ENCODE measurements at places on chromosomes 7 and 10.

DNA sequence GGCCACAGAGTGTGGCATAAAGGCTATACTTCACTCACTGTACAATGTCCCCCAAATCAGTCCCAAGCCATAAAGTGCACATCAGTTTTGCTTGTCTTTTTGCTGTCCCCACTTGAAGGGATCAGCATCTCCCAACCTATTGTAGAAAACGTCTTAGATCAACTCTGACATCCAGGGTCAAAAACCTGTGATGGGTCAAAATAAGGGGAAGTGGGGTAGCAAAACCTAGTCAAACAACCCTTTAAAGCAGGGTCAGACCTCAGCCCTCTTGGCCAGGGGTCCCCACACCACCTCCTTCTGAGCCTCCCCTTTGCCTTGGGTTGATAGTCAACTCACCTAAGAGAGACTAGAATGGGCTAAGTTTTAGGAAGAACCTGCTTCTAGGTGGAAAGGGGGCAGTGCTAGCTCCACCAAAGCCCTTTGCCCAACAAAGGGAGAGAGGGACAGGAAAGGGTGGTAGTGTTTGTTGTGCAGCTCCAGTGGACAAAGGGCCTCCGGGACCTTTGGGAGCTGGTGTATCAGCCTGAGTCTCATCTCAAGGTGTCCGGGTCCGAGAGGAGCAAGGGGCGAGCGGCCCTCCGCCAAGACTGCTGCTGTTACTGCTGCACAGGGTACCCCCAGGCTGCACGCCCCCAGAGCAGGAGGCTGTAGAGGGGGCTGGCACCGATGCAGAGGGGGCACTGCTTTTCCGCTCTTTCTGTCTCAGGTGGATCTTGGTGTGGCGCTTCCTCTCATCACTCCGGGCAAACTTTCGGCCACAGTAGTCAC lies 3.3 kb downstream of the EGR2 start:
- DNase-seq = no peak

DNA sequence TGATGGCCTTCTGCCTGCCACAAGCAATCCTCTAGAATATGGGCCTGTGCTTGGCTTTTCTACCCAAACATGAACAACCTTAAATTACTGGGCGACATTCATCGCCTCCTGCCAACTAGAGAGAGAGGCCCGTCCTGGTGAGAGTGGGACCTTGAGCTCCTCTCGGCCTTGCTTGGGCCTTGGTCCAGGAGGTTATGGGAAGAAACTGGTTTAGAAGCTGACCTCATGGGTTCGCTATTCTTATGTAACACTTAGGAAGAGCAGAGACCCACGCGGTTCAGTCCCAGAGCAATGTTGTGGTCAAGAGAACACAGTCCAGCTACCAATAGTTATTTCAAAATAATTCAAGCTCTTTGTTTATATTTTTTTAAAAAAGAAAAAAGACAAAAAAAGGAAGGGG lies 176.3 kb upstream of the ZNF32 start:
- no peak for DNase-seq

- DNase-seq = no peak
Measured at GRCh38 chr7:124635416-124635815, 130.2 kb downstream of the GPR37 start.

DNA sequence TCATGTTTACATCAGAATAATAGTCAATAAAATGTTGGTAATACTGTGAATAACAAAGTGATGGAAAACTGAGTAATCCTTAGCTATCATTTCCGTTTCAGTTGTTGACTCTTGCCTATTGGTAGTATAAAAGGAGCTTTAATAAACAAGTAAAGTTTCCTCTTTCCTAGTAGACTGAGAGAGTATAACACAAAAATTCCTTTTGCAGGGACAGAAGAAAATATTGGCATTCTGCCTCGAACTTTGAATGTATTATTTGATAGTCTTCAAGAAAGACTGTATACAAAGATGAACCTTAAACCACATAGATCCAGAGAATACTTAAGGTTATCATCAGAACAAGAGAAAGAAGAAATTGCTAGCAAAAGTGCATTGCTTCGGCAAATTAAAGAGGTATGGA lies 9.4 kb downstream of the KIF20B start:
- no peak for DNase-seq

- DNase-seq = no peak
Measured at GRCh38 chr10:33414841-33415240, 80.4 kb upstream of the NRP1 start.

- no peak for DNase-seq
Measured at GRCh38 chr10:24501056-24501711, 222.5 kb downstream of the ARHGAP21 start.

GRCh38 chr10:64973391-64973790 lies 1452.2 kb downstream of the REEP3 start:
- DNase-seq = no peak

DNA sequence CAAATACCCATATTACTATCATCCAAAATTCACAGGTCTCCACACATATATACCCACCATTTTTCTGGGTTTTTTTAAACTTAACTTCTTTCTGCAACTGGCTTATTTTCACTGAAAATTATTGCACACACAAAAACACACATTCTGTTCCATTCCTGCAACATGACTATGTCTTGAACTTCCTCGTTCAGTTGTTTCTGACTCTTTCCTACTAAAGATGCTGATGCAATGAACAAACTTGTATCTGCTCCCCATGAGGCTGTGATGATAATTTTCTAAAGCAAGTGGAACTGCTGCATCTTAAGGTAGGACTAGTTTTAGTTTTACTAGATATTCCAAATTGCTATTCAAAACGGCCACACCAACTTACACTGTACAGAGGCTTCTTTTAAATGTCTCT lies 77.7 kb downstream of the OSBPL3 start:
- no peak for DNase-seq

Measured in NCI-H82 (cell line).